ENCODE measurements at places on chromosomes 16 and 17.
A peak's percentile ranks its signal among the peaks of the same experiment; 100 is the strongest.

DNA sequence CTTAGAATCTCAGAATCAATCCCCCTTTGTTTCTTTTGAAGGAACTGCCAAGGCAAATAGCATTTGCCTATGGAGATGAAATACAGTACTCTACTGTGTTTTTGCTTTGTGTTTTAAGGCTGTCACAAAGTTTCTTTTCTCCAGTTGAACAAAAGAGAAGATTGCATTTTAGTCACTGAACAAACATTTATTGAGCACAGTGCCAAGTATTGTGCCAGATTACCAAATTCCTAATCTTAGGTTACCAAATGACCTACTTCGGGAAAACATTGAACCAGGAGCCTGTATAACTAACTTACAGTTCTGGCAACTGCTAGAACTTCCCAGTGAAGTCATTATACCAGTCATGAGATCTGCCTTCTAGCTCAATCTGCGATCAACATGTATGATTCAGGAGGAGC is 3.0 kb upstream of the UBB start:
- no peak for DNase-seq

DNA sequence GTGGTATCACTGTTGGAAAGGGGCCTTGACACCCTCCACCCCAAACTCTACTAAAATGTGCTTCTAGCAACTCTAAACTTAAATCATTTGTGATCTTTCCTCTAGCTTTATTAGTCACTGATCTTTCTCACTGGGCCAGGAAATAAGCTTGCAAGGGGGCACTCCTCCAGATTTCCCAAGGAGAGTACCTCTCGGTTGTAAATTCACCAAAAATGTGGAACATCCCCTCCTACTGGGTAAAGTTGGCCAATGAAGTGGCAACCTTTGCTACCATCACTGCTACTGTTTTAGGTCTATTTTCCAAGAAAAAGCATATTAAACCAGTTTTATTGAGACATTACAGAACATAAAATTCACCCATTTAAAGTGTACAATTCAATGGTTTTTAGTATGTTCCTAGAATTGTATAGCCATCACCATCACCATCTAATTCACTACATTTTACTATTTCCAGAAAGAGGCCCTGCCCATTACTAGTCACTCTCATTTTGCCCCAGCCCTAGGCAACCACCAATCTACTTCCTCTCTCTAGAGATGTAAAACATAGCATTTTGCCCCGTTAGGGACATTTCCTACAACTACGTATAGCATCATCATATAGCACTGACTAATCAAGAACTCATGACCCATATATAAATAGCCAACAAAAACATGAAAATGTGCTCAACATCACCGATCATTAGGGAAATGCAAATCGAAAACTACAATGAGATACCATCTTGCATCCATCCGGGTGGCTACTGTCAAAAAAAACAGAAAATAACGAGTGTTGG is 44.6 kb upstream of the ADCY9 start:
- no peak for DNase-seq

DNA sequence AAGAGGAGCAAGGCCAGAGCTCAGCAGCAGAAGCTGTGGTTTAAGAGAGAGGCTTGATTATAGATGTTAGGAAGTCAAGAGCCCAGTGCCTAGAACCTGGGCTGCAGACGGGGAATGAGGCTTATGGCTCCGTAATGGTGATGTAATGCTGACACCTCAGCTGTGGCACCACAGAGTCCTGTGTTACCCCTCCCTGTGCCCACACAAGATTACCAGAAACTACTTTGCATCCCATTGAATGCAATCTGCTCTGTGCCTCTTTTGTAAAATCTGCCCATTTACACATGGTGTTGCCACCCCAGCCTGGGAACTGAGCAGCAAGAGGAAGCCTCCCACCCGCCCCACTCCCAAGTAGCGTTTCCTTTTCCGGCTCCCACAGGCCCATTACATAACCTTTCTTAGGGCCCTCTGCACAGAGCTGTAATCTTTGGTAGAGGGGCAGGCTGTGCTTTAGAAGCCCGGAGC is 57.0 kb downstream of the PITPNC1 start:
- no peak for DNase-seq

DNA sequence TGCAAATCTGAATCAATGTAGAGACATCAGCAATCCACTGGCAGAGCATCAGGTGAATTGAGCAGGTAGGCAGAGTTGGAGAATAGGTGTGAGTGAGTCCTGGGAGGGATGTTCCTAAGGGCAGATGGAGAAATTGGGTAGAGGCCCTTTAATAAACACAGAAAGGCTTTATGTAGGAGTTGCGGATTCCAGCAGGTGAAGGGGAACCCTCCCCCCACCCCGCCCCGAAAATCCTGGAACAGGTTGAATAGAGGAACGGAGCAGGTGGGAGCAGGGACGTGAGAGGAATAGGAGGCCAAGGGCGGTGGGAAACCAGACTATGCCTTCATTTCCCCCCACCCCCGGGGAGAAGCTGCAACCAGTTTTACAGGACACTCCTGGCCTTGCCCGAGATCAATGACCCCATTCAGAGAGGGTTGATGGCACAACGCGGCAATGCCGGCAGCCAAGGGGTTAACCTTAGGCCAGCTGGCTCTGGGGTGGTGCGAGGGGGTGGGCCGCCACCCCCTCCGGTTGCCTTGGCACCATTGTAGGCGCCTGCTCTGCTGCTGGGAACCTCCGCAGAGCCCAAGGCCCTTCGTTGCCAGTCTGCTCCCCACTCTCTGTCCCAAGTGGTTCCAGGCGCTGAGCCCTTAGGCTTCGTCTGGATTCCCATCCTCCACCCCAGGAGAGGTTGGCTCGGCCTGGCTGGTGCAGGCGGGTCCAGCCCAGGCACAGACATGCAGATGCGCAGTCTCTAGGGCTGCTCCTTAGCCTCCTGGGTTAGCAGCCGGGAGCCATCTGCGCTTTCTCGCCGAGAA is 814 bp upstream of the RUNDC3A start:
- DNase-seq, result peak; percentile 69

GRCh38 chr17:83110735-83111134 is 31.3 kb downstream of the METRNL start:
- DNase-seq, result no peak

DNA sequence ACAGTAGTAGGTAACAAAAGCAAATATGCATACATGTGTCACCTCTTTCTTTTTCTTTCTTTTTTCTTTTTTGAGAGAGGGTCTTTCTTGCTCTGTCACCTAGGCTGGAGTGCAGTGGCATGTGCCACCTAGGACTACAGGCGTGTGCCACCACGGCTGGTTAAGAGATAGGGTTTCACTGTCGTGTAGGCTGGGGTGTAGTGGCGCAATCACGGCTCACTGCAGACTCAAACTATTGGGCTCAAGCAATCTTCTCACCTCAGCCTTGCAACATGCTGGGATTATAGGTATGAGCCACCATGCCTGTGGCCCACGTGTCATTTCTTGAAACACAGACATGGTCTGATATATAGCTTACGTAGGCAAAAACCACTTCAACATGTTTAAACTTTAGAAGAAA is 397.7 kb upstream of the PMFBP1 start:
- no peak for DNase-seq
